ENCODE measurements at places on chromosomes 6 and 20. TPM values are rescaled to one million over a fixed set of nuclear protein-coding genes. Genes with fewer than 3 reads are reported as not detected.

Gene HSPA12B
- 0.22 TPM for total RNA-seq

Gene RUNX2
- total RNA-seq, result 1.6 TPM

Gene LRP11
- 84.8 TPM for total RNA-seq

Gene RBM24
- total RNA-seq, result 0.11 TPM

Gene PROKR2
- not detected for total RNA-seq

Gene DPPA5
- total RNA-seq, result not detected

Gene PBOV1
- not detected for total RNA-seq

Gene ACOT8
- total RNA-seq, result 38.5 TPM

Gene TRIM40
- total RNA-seq, result not detected

Data from placental epithelial cell (primary cell).